Activated CD4-positive, alpha-beta T cell treated with anti-CD3 and anti-CD28 coated beads, Interleukin-2, amount 50 U/mL, for 1 hour (primary cell): ENCODE measurements at places on chromosomes 5 and 9.
A peak's percentile ranks its signal among the peaks of the same experiment; 100 is the strongest.

DNA sequence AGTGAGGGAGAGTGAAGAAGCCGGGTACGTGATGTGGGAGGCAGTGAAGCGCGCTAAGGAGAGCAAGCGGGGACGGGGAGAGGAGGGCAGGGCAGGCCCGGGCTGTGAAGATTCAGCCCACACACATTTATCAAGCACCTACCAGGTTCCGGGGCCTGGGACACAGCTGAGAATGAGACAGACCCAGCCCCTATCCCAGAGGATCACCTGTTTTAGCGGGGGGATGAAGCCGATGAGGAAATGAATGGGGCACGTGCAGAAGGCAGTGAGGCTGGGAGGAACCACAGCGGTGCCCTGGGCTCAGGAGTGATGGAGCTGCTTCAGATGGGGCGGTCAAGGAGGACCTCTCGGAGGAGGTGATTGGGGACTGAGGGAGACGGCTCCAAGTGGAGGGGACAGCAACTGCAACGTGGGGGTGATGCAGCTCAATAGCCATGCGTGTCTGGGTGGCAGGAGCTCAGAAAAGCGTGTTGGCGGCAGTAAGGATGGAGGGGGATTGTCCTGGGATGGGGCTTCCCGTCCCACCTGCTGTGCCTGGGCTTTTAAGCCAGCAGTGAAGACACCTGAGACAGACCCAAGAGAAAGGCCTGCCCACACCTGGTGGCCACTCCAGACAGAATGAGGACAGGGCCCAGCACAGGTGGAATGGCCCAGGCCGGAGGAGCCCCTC is 77.5 kb upstream of the UNC5A start:
- no peak for DNase-seq

DNA sequence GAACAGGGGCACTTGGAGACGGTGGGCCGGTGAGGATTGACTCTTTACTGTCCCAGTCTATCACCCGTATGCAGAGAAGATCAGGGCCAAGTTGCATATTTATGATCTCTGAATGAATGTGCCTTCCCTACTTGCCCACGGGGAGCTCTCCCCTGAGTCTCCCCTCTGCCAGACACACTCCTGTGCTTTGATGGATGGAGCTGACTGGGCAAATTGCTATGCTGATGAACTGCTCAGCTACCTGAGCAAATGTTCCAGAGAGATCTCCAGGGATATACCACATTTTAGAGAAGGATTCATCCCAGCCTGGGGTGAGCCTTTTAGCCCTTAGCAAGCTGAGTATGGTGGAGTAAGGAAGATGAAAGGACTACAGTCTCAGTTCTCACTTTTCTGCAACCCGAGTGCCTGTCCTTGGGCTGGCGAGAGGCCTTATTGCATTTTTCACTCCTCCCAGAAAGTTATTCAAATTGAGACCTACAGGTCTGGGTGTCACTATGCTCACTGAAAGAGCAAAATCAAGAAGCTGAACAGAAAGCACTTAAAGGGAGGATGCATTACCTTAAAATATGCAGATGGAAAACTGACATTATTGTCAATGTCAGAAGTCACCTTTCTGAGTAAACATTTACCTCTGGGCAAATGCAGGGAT is 526.7 kb upstream of the WWC1 start:
- no peak for DNase-seq

DNA sequence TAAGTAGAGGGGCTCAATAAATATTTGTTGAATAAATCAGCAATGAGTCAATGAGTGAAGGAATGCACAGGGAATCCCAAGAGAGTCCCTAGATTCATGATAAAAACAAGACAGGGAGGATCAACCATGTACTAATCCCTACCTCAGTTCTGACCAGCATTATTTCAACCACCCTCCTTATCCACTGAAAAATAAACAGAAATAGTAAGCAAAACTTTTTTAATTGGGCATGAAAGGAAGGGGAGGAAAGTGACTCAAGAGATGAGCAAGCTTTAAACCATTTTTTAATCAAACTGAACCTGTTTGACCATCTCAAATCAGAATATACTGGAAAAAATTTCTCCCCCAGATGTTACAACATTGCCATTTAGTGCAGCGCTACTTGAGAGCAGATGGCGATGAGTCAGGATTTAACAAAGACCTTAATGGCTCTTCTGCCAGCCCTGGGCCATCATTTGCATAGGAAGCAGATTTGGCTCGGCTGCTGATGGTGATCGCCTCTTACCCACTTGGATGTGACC is 194.8 kb upstream of the SLC30A5 start:
- DNase-seq: no peak

DNA sequence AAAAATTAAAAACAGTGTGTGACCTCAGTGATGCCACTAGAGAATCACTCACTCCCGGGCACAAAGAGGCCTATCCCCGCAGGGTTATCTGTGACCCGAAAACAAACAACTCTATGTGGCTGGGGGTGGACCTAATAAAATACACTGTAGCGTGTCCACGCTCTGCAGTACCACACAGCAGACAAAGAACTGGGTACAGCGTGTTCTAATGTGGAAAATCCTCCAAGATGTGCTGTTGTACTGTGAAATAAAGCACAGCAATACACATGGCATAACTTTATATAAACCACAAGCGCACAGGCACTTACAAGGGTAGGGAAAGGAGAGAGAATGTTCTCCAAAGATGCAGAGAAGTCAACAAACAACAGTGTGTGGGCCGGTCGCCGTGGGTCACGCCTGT is 8.1 kb upstream of the SLC34A1 start:
- DNase-seq: no peak

GRCh38 chr9:90864779-90865178 is 63.2 kb downstream of the SYK start:
- DNase-seq: no peak

DNA sequence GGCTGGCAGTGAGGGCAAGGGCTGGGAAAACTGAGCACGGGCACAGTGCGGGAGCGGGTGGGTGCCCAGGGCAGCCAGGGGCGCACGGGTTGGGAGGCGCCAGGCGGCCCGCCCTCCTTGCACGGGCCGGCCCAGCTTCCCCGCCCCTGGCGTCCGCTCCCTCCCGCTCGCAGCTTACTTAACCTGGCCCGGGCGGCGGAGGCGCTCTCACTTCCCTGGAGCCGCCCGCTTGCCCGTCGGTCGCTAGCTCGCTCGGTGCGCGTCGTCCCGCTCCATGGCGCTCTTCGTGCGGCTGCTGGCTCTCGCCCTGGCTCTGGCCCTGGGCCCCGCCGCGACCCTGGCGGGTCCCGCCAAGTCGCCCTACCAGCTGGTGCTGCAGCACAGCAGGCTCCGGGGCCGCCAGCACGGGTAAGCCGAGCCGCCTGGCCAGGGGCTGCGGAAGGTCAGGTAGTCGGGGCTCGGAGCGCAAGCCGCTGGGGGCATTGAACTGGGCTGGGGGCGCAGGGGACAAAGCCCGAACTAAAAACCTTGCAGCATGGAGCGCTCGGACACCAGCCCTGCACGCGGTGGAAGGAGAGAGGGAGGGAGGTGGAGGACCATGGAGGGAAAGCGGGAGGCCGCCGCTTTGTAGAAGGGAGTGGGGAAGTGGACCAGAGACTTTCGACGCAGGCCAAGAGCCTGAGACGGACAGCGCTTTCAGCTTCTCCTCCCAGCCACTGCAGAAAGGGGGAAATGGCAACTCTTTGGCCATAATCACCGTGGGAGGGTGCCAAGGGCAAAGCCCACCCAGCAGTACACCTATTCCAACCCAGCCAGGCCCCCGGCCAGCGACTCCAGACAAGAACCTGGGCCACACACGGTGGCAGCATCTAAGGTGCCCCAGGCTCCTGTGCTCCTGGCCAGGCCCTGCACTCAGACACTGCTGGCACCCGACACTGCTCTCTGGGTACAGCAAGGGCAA is at the start of gene TGFBI:
TGFBI (plus strand) TSS at position 207 of the 961 bp plus-strand sequence; CDS start at position 275, 68 bp downstream.
- peak; percentile 15 for DNase-seq

DNA sequence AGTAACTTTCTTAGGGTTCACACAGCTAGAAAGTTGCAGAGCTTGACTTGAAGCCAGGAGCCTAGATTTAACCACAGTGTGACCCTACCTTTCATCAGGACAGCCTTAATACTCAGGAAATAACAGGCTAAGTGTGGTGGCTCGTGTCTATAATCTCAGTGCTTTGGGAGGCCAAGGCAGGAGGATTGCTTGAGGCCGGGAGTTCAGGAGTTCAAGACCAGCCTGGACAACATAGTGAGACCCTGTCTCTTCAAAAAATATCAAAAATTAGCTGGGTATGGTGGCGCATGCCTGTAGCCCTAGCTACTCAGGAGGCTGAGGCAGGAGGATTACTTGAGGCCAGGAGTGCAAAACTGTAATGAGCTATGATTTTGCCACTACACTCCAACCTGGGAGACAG is 681.1 kb downstream of the MAT2B start:
- no peak for DNase-seq

- DNase-seq: no peak
These were observed 126.8 kb upstream of the DMRT1 start for GRCh38 chr9:714675-715074.

DNA sequence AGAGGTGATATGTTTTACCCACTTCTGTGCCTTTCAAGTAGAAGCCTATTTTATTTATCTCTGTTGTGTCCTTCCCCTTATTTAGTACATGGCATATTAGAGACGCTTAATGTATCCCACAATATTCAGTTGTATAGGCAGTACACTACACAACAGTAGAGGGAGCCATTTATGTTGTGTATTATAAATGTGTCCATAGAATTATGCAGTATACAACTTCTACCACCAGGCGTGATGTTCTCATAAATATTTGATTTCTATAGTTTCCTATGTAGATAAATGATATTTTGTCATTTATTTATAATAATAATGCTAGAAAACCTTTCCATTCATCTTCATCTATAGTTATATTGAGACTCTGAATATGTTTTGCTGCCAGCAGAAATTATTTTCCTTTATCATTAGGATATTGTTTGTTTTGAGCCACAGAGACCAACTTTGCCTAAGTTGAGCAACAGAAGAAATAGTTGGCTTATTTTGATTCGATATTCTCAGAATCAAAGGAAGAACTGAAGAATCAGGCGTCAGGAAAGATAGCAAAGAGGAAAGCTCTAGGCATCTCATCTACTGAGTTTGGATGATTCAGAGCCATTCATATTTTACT is 81.7 kb downstream of the ADAMTS19 start:
- no peak for DNase-seq

DNA sequence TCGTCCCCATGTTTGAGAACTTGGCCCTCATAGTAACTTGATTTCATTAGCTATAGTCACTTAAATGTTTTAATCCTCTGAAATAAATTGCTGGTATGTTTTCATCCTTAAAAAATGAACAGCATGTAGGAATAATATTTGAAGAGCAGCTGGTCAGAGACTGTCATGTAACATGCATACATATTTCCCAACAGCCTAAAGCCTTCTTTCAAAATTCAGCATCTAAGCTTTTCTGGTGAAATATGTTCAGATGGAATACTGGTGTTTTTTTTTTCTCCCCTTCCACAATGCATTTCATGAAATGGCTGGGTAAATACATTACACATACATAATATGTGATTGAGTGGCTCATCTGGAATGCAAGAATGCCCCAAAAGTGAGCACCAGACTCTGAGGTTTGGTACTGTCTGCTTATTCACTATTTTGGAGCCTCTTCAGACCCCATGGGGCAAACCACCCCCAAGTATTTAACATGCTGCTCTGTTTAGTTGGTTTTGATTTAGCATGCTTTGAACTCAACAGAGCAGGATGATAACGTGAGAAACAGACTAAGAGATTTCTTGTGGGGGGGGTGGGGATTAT is 94.0 kb downstream of the SMARCA2 start:
- no peak for DNase-seq

DNA sequence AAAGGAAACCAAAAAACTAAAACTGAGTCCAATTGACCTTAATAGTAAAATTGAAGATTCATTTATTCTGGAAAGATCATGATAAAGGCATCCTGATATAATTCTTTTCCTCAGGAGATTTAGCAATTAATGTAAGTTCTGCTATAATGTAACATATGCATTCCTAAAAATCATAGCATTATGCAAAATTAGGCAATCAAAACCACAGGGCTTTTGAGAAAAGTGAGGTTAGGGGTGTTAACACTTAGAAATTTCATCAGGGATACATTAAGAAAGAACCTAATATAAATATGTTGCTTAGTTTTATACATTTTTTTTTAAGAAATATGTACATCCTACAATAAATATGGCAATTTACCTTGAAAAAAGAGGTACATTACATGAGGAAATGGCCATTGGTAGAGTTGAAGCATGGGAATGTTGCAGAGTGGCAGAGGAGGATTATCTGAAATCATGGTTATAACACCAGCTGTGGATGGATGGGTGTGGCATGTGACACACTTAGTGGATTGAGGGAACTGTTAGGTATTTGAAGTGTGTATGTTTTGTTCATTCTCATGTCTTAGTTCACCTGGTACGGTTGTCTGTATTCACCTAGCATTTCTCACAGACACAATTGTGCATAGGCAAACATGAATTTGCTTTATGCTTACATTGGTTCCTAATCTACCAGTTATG is 51.1 kb downstream of the CCNH start:
- DNase-seq: no peak

DNA sequence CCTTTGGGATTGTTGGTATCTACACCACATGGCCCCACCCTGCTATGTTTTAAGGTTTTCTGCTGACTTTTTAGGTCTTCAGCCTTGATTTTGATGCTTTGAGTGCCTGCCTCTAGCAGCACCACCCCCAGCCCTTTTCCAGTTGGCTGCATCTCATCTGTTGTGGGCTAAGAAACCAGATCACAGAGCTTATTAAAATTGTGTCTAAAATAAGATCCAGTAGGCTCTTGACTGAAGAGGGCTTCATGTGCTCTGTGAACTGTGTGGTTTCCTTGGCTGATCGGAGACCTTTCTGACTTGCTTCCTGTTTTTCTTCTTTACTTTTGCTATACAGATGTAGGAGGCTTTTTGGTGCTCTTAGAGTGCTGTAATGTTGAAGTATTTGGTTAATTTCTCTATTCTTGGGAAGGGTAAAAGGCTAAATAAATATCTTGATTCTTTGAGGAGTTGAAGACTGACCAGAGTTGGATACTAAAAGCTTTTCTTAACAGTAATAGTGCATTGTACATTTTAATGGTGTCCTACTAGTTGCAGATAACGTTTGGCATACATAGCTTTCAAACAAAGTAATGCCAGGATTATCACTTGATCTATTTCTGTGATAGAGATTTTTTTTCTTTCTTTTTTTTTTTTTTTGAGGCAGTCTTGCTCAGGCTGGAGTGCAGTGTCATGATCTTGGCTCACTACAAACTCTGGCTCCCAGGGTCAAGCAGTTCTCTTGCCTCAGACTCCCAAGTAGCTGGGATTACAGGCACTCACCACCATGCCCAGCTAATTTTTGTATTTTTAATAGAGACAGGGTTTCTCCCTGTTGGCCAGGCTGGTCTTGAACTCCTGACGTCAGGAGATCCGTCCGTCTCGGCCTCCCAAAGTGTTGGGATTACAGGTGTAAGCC is 4.5 kb downstream of the UBE2D2 start:
- DNase-seq: peak; percentile 48

GRCh38 chr5:131142970-131143617 is 22.0 kb downstream of the HINT1 start:
- no peak for DNase-seq
